ENCODE measurements at places on chromosomes 2 and 18.
A peak's percentile ranks its signal among the peaks of the same experiment; 100 is the strongest.

GRCh38 chr2:95356821-95357700 lies 45.4 kb upstream of the FAHD2A start:
- DNase-seq: no peak

DNA sequence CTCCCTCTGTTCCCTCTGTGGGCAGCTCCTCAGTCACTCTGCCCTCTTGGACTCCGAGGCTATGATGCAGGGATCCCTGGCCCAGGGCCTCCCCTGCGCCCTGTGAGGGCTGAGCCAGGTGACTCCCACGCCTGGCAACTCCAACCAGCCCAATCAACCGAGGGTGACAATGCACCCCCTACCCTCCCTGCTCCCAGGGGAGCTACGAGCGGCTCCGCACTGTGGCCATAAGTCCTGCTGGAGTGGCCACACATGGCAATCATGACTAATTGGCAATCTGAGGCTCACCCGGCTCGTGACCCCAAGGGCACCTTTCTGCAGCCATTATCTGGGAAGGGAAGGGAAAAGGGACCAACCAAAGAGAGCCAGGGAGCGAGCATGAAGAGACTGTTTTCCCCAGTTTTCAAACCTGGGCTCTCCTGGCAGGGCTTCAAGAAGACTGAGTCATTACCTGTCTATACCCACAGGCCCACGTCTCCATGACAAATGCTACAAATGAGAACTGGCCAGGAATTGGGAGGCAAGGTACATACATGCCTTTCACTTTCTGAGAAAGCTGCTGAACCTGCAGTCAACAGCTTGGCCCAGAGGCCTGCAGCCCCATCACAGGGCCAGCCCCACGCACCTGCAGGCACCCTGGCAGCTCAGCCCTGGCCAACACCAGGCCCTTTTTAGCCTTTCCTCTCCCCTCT lies 45.1 kb downstream of the RPL31 start:
- DNase-seq: no peak

GRCh38 chr18:43934781-43935471 lies 657.6 kb upstream of the SYT4 start:
- DNase-seq: no peak

DNA sequence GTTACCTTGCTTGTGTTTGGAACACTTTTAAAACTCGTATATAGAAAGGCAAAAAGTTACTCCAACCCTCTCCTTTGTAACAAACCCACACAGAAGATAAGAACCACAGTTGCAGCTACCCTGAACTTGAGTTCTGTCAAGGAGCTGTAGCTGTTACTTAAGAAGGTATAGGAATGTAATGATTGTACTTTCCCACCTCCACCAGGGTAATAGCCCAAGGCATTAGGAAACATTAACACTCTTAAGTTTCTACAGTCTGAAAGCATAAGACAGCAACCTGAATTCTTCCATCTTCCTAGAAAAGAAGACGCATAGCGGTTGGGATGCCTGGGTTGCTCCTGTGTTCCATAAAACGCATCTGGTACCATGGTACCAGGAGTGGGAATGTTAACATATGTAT lies 43.0 kb downstream of the ITGA4 start:
- DNase-seq: no peak

DNA sequence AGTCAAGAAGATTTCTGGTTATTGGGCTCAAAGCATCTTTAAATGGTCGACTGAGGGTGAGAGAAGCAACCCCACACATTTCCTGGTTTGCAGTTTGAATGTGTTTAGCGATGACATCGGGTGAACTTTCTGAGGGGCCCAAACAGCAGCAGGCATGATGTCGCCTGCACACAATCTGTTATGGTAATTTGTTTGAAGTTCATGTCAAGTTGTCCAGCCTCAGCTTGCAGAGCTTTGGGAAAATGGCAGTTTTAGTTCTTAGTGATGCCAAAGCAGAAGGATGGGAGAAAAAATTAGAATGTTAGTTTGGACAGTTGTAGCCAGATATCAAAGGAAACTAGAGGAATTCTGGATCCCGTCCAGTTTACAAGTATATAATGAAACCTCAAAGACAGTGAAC lies 284.6 kb downstream of the MBD5 start:
- DNase-seq: no peak

DNA sequence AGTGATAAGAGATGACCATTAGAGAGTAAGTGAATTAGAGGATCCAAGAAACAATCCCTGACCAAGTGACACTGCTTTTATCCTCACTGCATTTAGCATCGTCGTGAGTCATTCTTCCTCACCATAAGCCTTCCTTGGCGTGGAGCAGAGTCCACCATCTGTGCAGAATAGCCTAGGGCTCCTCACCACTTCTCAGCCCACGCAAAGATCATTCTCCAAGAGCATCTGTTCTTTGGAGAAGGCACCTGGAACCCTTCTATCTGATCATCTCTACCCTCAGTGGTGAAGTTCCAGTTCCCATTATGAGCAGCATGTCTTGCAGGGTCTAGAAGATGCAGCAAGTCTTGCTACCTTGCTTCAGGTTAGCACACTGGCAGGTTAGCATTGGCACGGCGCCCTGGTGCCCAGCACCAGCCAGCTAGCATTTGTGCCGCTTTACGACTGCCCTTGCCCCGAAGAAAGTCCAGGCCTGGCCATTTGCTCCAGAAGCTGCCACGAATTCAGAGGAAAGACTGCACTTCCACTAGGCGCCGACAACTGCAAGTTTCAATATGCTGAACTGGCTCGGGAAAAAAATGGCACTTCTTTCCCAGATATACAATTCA lies 225.8 kb downstream of the TTC32 start:
- DNase-seq: peak; percentile 46

DNA sequence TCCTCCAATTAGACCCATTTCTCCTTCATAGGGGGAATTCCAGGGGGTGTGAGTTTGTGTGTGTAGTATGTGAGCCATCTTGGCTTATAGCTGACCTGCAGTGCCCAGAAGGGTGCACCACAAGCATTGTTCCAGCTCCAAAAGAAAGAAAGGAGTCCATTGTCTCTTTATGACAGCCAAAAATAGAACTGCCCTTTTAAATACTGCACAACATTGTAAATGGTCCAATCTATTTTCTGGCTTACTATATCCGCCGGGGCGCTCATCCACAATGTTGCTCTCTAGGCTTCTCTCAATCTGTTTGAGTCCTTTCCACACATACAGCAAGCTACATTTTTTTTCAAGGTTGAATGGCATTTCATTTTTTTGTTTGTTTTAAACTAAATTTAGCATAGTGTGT lies 517.5 kb downstream of the STK39 start:
- no peak for DNase-seq

DNA sequence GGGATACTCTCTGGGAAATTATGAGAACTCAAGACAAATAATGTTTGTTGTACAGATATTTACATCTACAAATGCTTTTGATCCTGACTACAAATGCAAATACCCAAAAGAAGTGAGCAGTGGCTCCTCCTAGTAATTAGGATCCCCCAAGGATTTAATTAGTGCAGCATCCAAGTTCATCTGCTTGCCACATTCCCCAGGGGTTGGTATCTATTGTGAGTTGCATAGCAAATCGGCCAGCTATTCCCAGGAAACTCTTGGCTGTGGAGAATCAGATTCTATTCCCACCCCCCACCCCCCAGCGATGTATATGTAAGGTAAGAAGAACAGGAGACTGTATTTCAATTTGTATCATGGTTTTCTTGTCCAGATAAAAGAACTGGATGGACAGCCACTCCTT lies 725.1 kb upstream of the CDH7 start:
- no peak for DNase-seq

GRCh38 chr18:62101321-62101721 lies 85.5 kb downstream of the PIGN start:
- no peak for DNase-seq

DNA sequence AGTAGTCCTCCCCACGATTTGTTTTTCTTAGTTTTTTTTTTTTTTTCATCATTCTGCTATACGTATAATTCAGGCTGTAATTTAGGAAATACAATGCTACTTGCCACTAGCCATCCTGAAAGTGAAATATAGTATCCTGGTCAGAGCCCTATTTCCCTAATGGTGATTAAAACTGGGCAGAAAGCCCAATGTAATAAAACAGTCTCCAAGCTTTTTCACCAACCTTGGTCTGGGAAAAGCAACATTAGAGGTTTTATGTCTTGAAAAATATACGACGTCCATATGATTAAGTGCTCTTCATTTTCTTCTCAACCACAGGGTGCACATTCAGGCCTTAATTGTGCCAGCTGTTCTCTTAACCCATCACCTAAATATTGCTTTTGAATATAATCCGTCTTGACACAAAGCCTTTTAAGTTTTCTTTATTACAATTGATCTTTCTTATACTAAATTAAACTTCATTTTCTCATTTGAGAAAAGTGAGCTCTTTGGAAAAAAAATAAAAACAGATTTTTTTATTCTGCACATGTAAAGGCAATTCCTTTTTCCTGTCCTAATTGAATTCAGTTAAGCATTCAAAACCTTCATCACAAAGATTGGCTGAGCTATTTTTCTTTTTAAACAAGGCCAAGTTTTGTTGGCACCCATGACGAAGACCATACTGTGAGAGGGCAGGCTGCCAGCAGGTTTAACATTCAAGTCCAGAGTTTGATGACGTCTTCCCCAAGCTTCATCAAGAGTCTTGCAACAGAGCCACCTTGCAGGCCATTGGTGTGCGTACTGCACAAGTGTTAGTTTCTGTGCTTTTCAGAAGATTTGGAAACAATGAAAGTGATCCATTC lies 52.7 kb downstream of the MAP2 start:
- no peak for DNase-seq

- DNase-seq: no peak
Observed at GRCh38 chr2:117071556-117072102, 742.9 kb upstream of the DDX18 start.

DNA sequence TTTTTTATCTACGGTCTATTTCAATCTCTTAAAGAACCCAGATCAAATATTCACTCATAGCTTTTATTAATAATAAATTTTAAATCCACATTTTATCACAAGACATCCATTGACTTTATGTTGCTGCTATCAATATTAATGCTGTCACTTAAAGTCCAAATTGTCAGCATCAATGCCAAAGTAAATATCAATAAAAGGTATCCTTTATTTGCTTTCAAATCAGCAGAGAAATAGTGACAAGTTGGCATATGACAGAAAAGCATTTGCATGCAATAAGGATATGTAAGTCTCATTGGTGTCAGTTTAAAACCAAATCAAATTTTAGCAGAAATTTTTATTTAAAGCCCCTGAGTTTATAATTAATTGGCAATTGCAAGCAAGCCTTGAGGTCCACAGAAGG lies 775.4 kb downstream of the ADCYAP1 start:
- no peak for DNase-seq

DNA sequence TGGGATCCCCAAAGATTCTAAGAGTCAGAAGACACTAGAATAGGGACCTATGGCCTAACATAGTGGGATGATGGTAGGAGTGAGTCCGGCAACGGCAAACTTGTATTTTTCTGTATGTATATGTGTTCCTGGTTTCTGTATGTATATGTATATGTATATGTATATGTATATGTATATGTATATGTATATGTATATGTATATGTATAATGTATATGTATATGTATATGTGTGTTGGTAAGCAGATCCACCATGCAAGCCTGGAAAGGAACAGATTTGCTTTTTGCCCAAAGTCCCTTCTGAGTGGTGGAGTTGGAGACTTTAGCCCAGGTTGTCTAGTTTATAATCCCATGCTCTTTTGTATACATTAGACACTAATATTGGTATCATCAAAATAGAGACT lies 46.6 kb downstream of the MFSD6 start:
- DNase-seq: no peak

GRCh38 chr2:17543848-17544247 lies 3.4 kb downstream of the VSNL1 start:
- no peak for DNase-seq

DNA sequence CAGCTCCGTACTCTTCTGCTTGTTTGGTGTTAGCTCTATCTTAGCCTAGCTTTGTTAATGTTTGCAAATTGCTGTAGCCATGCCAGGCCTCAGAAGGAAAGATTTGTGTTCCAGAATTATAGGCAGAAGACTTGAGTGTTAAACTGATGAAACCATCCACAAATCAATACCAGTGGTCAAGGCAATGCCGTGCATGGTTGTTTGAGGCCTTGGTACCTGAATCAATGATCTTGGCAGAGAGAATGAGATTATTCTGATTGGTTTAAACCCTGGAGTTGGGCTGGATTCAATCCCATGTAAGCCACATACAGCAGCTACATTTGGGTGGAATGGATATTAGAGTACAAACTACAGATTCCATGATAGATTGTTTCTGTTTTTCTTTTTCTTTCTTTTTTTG lies 4.9 kb downstream of the HADHB start:
- DNase-seq: no peak

DNA sequence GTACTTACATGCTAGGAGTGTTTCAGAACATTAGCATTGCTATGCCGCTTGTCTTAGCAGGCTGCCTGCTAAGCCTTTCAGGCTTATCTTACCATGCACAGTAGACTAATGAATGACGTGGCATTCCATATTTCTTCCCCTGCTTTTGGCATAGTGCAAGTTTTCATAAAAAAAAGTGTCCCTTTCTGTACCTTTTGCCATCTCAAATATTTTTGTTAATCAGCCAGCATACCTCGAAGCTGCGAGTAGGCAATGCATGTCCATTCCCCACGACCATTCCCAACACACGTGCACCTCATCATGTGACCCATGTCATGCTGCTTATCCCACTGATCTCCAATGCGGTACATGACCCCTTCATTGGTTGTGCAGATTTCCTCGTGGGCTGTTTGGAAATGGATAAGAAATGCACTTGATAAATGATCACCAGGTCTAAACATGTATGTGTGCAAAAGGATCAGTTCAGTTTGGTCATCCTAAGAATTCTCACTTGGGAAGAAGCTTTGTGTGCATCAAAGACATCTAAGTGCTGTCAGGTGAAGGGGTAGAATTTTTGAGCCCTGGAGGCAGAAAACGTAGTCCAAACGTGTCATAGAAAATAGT lies 13.9 kb downstream of the FN1 start:
- DNase-seq: no peak

DNA sequence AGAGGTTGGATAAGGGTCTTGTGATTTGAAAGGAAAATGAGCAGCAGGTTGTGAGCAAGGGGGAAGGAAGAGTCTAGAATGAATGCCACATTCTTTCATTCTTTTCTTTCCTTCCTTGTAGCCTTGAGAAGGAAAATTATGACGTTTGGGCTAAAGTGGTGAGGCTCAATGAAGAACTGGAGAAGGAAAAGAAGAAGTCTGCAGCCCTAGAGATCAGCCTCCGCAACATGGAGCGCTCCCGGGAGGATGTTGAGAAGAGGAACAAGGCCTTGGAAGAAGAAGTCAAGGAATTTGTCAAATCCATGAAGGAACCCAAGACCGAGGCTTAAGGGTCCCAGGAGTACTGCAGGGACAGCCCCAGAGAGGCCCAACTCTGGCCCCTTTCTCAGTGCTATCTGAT lies 45.3 kb downstream of the BMP10 start:
- no peak for DNase-seq
